Amygdala (tissue), 56 donors: ENCODE measurements at places on chromosomes 12 and 14.

DNA sequence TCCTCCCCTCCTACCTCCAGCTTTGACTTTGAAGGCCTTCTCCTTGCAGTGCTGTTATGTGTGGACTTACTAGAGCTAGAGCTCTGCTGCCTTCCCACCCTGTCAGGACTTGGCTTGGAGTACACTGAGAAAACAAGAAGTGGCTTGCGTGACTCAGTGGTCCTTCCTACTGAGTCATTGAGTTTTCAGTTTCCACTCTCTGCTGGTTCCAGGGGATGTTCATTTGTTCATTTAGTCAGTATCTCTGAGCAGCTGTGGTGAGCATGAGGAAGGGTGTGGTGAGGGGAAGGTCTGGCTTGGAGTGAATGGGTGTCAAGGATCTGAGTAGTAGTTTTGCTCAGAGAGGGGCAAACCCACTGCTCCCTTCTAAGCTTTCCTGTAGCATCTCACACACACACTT, 17.2 kb upstream of the ELK3 start:
- DNase-seq: no peak

DNA sequence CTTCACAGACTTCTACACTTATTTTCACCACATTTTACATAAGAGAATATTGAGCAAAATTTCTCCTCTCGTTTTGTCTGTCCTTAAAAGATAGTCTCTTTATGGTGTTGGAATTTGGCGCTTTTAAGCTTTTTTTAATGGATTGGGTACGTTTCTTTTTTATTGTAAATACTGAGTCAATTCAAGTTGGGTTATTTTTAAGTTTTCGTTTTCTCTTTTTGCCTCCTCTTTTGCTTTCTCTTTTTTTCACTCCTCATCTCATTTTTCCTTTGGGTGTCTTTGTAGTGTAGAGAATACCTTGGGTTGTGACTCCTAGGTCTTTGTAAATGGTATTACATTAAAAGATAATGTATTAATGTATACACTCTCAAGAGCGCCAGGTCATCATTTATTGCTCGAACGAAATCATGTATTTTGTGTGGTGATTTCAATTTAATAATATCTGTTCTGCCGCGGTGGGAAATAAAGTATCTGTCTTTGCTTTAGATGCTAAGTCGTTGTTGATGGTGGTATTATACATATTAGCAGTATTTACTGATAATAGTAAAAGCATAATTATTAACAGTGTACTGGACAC, 845 bp downstream of the TMX1 start:
- DNase-seq: no peak

DNA sequence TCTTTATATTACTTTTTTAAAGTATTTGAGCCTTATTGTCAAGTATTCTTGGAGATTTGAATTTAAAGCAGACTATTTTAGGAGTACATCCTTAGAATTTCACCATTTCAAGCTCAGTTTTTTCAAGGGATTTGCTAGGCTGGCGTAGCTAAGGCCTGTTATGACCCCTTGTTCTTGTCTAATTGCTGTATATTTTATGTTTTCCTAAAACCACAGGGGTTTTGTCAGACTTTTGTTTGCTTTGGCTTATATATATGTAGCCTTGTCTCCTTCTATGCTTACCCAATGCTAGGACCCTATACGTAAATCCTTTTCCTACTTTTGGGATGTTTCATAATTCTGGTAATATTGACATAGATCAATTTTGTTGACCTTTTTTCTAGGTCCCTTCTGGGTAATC, 147.0 kb upstream of the SYT10 start:
- no peak for DNase-seq

DNA sequence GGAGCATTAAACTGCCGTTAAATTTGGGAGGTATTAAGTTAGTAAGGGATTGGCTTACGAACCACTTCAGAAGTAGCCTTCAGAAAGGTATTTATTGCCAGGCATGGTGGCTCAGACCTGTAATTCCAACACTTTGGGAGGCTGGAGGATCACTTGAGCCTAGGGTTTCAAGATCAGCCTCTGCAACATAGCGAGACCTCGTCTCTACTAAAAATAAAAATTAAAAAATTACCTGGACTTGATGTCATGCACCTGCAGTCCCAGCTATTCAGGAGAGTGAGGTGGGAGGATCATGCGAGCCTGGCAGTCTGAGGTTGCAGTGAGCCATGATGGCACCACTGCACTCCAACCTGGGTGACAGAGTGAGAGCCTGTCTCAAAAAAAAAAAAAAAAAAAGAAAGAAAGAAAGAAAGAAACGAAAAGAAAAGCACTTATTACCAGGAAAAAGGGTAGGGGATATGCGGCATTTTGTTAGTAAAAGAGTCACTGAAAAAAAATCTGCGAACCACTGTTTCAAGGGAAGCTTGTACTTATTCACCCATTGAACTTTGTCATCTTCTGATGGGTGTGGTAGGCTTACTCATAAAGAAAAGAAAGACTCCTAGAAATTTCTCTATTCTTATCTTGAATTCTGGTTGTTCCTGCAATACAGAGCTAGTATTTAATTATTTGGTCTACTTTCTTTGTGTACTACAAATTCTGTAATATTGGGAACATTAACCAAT, 33.6 kb upstream of the PLEKHA5 start:
- no peak for DNase-seq

- no peak for DNase-seq
Observed at GRCh38 chr14:84432676-84433075, 1097.3 kb upstream of the FLRT2 start.

GRCh38 chr12:105427883-105428282, 97.4 kb downstream of the C12orf75 start:
- no peak for DNase-seq

DNA sequence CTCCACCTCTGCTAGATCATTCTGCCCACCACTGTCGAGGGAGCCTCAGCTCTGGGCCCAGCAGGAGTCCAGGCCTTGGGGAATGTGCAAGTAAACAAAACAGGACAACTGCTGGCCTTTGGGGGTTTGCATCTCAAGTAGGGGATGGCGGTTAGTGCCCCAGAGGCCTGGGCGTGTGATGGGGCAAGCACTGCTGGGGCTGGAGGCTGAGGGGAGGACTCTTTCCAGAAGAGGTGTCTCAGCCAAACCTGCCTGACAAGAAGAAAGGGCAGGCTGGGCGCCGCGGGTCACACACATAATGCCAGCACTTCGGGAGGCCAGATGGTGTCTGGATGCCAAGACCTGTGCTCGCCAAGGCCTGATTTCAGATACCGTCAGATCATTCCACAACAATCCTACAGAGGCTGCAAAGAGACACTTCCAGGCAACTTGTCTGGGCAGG, 8.6 kb upstream of the ALDH2 start:
- no peak for DNase-seq

DNA sequence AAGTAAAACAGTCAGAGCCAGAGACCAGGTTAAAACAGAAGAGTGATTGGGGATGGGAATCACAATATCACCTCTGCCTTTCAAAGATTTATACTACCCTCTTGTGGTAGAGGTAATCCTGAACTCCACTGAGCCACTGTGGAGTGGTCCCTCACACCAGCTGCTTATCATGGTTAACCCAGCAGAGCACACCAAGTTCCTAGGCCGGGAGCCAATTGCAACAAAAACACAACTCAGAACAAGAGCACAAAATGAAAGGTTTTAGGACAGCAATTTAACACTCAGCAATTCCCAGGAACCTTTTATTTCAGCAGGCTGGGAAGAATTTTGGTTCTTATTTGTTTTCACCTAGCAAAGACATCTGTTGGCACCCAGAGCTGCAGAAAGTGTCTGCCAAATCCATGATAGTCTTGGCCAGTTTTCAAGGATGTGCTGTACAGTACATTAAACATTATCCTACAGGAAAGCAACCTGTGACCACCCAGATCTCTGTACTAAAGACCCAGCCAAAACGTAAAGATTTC, 220.5 kb upstream of the ATXN7L3B start:
- no peak for DNase-seq

- peak; percentile 42 for DNase-seq
Observed at GRCh38 chr14:85531141-85531586, 1.2 kb downstream of the FLRT2 start.

DNA sequence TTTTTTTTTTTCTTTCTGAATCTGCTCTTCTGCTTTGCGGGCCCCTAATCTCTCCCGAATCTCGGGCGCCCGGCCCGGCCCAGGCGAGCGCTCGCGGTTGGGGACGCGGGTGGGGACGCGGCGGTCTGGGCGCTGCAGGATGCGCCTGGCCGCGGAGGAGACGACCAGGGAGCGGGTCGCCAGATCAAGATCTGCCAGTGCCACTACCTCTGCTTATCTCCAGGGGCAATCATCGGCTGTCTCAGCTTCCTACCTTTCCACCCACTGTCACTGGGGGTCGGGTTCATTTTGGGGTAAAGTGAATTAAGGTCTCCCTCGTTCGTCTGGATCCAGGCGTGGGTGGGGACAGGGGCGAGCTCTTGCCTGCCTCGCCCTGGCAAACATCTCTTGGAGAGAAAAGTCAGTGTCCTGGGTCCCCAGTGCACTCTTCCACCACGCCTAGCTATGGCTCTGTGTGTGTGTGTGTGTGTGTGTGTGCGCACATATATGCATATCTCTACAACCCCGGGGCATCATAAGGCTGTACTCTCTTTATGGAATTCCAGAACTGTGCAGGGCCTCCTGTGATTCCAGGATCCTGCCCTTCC, 422.3 kb downstream of the VRK1 start:
- no peak for DNase-seq

- DNase-seq: no peak
Observed at GRCh38 chr12:118428643-118429042, 52.3 kb downstream of the SUDS3 start.

- no peak for DNase-seq
Observed at GRCh38 chr14:30177781-30178180, 250.1 kb upstream of the PRKD1 start.

- no peak for DNase-seq
Observed at GRCh38 chr14:49566714-49567113, 19.5 kb downstream of the RPS29 start.

GRCh38 chr14:55556929-55557623, 22.9 kb upstream of the KTN1 start:
- peak; percentile 27 for DNase-seq

DNA sequence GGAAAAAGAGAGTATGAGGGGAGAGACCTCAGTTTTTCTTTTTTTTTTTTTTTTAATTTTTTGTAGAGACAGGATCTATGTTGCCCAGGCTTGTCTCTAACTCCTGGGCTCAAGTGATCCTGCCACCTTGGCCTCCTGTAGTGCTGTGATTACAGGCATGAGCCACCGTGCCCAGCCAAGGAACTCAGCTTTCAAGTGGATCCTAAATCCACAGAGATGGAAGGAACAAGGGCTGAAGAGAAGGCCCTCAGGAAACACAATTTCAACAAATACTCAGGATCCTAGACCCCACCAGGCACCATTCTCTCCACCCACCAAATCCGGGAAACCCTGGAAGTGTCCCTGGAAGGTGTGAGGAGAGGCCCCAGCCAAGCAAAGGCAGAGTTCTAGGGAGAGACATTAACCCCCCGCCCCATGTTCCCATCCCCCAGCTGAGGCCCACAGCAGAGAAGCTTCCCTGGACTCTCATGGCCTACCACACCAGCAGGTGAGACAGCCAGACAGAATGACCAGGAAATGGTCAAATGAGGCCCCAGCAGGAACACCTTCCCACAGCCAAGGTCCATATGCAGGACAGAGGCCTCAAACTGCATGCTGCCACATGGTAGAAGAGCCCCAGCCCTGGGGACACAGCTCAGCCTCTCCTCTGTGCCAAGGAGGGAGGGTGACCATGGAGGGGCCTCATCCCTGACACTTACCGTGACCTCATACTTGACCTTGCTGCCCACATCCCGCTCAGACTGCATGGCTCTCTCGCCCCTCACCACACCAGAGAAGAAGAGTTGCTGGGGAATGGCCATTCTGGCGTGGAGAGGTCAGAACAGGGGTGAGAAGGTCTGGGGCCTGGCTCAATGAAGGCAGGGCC, 14.1 kb downstream of the ITGA7 start:
- DNase-seq: no peak

GRCh38 chr14:72521968-72522741, 371.7 kb downstream of the DPF3 start:
- DNase-seq: no peak

- no peak for DNase-seq
Observed at GRCh38 chr12:125070112-125070511, 4.9 kb downstream of the AACS start.

GRCh38 chr12:124655048-124655697, 87.8 kb upstream of the NCOR2 start:
- peak; percentile 77 for DNase-seq

- DNase-seq: no peak
Observed at GRCh38 chr14:69760810-69761209, 6.1 kb upstream of the SRSF5 start.

DNA sequence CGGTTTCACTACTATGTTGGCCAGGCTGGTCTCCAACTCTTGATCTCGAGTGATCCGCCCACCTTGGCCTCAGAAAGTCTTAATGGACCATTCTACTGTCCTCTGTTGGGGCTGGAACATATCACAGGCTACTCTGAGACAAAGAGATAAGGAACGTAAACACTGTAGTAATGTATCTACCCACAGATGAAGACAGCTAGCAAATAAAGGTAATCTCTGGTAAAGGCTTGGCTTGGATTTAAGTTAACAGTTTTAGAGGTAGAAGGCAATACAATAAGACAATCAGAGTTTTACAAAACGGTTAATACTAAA, 44.6 kb upstream of the ISM2 start:
- no peak for DNase-seq
